ENCODE measurements at places on chromosomes 7 and 10. TPM values are rescaled to one million over a fixed set of nuclear protein-coding genes. Genes with fewer than 3 reads are reported as not detected.

Gene EPO
- not detected for total RNA-seq

Gene TCAF2
- 1.6 TPM for total RNA-seq

Gene AGMO
- total RNA-seq = not detected

Gene DGKI
- total RNA-seq = 0.02 TPM

Gene KLLN
- 0.31 TPM for total RNA-seq

Gene MOGAT3
- not detected for total RNA-seq

Gene ST7
- 12.8 TPM for total RNA-seq

Gene MYL10
- not detected for total RNA-seq

Gene SLC26A3
- 12.7 TPM for total RNA-seq

Gene KCNIP2
- total RNA-seq = 0.33 TPM

Gene TAS2R41
- total RNA-seq = not detected

Gene DOCK4
- total RNA-seq = 12.0 TPM

Gene FFAR4
- total RNA-seq = not detected

Gene CNPY1
- total RNA-seq = not detected

Gene PON3
- total RNA-seq = not detected

Gene TRPV5
- total RNA-seq = not detected

Gene SHTN1
- total RNA-seq = 0.73 TPM

Gene TRIM24
- 26.5 TPM for total RNA-seq

Gene PIK3AP1
- total RNA-seq = 2.4 TPM

Gene SLC26A5
- not detected for total RNA-seq

Gene WNT2
- not detected for total RNA-seq

Gene DNAJB6
- total RNA-seq = 140 TPM

Gene SMNDC1
- total RNA-seq = 10.7 TPM

Gene PPP1R17
- not detected for total RNA-seq

Gene ELOVL3
- not detected for total RNA-seq

Gene KCNMA1
- total RNA-seq = 78.4 TPM

Gene ADAM22
- 0.12 TPM for total RNA-seq

Gene CDK1
- total RNA-seq = 1.9 TPM

Gene SYNPO2L
- 26.8 TPM for total RNA-seq

Gene CPA2
- total RNA-seq = not detected

Gene ASB10
- 22.8 TPM for total RNA-seq

Gene HYAL4
- total RNA-seq = 3.3 TPM

Gene PPP1R9A
- total RNA-seq = 17.3 TPM

Gene SORCS3
- not detected for total RNA-seq

Gene PIK3CG
- 1.4 TPM for total RNA-seq

Gene NUTM2B
- 0.16 TPM for total RNA-seq
